ENCODE measurements at places on chromosomes 5 and 9.

DNA sequence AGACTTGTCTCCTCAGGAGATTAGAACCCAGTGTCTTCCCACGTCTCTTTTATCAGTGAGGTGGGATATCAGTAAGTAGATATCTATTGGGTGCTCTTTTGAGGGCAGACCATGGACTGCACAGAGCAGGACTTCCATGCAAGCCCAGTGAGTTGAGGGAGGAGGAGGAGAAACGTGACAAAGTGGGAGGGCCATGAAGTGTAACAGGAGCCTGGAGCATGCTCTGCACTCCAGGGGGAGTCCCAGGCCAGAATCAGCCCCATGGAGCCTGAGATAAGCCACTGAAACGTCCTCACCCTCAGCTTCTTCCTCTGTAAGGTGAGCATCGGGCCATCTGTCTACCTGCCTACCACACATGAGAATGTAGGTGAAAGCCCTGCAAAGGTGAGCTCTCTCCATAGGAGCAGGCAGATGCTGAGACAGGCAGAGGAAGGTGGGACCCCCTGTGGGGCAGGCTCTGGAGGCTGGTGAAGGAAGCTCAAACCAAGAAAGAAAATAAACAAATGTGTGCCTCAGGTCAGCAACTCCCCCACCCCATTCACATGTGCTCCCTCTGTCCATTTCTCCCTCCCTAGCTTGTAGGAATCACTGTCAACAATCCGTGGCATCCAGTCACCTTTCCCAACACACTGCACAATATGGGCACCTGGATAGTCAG, 87.4 kb downstream of the NRG2 start:
- no peak for DNase-seq

DNA sequence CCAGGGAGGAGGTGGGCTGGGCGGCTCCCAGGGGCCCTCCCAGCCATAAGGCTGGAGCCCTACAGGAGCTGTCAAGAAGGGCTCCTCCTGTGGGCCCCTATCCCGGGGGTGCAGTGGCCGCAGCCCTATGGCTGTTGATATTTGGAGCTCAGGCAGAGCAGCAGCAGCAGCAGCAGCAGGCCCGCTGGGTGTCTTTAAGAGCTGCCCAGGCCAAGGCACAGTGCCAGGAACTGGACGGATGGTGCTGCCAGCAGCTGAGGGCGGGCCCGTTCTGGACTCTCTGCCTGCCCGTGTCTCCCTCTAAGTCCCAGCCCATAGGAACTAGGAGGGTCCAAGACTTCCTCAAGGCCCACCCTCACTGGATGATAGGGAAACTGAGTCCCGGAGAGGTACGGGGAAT, 3.6 kb downstream of the AK1 start:
- no peak for DNase-seq

GRCh38 chr9:68832101-68832500, 127.1 kb downstream of the PIP5K1B start:
- DNase-seq, result no peak

DNA sequence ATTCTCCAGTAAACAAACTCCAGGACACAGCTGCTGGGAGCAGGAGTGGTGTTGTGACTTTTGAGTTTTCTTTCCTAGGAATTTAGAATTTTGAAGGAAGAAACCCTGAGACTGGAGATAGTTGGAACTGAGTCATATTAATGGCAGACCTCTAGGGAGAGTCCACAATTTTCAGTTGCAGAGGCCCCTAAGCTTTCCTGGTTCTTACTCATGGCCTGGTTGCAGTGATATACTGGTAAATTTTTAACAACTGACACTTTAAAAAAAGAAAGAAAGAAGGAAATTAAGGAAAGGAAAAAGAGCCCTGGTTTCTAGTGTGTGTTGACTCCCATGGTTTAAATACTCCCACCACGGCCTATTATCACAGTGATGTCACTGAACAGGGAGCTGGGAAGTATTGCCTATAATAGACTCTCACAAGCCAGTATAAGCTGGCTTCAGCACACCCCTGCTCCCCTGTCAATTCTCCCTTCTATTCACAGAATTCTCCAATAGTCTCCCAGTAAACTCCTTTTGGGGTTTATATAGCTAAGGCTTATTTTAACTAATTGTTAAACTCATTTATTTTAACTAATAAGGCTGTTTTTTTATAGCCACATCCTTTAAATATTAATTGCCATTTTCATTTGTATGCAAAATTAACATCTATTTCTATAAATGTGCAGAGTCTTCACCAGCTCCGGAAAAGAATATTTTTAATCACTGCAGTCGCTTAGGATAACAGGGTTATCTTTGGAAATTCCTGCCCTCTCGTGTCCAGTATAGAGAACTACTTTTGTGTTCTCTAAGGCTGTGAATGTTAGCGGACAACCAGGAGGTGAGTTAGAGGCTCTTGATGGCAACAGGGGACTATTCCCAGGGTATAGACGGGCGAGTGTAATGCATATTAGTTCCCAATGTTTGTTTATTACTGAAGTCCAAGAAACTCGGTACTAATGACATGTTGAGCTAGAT, 59.7 kb downstream of the GGTA1 start:
- DNase-seq, result no peak
